GOT3 (cell line): ENCODE measurements at places on chromosomes 13 and 19.

- no peak for DNase-seq
Measured at GRCh38 chr19:51027873-51028272, 1.5 kb upstream of the KLK11 start.

DNA sequence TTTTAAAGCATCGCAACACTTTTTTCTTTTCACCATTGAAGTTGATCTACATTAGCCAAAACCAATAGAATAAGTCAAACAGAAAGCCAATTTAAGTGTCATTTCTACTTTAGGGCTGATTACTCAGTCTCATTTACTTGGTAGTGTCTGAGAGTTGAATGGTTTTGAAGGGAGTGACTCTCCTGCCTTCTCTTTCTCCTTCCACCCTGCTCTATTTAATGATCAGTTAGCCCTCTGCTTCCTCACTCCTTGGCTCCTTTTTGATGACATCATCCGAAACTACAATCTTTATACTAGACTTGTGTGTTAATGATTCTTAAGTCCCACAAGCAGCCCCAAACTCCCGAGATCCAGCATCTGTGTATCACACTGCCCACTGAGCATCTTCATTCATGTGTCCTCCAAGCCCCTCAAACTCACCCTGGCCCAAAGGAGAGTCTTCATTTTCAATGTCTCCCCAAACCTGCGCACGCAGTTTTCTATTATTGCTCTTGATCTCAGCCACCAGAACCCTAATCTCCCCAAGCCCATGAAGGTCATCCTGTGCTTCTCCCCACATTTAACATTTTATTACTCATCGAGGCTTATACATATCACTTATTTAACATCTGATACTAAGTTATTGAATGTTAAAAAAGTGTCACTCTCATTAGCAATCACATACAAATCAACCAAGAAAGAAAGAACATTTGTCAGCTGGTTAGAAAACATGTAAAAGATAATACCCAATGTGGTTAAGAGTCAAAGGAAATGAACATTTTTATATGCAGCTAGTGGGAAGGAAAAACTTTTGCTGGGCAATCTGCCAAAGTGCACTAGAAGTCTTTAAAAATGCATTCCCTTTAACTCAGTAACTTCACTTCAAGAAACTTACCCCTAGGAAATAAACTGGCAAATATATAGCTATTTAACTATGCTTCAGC is 32.2 kb upstream of the ARGLU1 start:
- DNase-seq = no peak

DNA sequence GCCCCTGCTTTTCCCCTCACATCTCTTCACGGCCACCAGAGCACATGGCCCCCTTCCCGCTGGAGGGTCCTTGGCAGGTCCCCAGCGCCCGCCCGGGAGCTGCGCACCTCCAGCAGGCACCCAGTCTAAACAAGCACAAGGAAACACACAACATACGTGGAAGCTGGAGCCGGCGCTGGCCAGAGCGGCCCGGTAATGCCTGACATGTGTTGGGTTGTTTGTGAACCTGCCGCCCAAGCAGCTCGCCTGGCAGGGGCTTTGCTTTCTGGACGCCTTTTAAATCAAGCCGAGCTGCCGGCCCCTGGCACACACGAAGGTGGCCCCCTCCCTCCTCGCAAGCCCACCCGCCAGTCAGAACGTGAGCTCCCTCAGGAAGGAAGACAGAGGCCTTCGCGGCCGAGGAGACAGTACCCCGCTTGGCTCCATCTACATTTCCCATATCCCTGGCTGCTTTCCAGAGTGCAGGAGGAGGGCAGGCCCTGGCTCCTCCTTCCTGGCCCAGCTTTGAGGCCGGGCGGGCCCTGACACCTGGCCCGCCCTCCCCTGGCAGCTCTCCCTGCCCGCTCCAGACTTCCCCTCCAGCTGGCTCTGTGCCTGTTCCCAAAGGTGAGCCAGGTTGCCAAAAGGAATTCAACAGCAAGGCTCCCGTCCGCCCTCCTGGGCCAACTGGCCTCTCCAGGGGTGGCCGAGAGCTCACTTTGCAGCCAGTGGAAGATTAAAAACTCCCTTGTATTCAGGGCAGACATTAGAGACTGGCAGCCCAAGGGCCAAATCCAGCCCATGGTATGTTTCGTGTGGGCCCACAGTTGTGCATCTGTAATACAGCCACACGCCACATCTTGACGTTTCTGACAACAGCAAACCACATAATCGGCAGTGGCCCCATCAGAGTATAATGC is 28.7 kb downstream of the COMP start:
- no peak for DNase-seq

DNA sequence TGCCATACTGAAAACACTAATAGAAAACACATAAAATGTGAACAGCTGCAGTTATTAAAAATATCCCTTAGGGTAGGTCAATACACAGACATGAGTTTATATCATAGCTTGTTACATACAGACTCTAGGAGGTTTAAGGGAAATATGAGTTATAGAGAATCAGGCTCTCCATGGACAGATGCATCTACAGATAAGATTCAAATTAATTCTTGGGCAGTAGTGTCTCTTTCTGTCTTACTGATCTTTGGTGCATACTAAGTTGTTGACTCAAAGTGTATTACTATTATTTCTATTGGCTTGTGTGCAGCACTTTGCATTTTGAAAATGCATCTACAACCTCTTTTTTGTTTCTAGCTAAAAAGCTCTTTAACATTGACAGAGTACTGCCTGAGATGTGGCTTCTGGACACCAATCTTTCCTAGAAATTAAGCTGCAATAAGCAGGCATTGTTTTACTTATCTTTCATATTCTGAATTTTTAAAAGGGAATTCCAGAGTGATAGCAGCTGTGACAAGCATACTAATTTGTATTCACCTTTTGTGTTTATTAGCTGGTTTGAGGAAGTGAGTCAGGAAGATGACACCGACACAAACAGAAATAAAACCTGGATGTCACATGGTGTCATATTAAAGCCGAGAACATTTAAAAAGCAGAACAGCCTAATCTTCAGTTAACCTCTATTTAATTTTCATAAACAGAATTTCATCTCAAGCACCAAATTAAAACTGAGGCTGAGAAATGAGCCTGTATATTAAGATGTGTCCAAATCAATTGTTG is 399.0 kb downstream of the PCDH9 start:
- DNase-seq = no peak

DNA sequence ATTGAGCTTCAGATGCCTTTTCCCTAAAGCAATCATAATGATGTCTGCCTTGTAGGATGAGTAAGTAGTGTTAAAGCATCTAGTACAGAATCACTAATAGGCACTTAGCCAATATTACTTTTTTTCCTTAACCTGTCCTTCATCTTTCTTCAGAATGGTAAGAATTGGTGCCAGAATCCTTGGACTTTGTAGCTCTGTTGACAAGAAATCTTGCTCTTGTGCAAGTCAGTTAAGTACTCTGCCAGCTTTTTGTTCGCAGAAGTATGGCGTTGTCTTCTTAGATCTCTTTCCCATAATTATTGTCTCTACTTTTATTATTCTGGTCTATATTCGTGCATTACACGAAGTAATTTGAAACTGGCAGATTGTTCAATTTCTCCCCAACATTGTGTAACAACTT is 554.5 kb downstream of the PCDH9 start:
- no peak for DNase-seq

DNA sequence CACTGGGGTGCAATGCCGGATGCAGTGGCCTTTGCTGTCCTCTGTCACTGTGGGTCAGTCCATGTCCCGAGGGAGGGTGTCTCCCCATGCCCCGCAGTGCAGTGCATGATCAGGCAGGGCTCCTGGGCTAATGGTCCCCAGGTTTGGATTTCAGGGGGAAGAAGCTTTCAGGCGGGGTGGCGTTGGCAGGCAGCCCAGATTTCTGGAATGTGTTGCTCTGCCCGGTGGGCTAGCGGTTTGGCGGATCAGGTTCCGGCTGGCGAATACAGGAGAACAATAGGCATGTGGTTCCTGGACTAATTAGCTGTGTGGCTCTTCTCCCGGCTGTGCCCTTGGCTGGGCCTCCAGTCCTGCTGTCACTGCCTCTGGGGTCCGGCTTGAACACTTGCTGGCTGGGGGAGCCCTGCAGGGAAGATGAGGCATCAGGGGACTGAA is 141.3 kb downstream of the FGF9 start:
- DNase-seq = no peak

GRCh38 chr13:82330499-82330898 is 1551.8 kb downstream of the SLITRK1 start:
- no peak for DNase-seq
